ENCODE measurements at places on chromosomes 11 and 22. TPM values are rescaled to one million over a fixed set of nuclear protein-coding genes. Genes with fewer than 3 reads are reported as not detected.

Gene CARD18
- polyA plus RNA-seq, result not detected

DNA sequence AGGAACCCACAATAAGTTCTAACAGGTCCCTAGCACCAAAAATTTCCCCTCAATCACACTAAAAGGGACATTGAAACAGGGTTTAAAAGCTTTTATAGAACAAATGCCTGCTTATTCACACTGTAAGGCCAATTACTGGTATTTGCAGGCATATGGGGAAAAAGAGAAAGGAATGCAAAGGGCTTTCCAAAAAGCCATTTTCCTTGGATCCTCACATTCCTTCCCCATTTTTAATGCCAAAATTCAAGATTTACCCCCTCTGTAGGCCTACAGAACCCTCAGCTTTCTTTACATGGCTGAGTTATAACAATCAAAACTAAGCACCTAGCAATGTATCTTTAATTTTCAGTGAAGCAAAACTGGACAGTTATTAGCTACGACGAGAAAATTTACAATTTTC is 102.0 kb downstream of the SBF2 start:
- DNase-seq, result no peak

DNA sequence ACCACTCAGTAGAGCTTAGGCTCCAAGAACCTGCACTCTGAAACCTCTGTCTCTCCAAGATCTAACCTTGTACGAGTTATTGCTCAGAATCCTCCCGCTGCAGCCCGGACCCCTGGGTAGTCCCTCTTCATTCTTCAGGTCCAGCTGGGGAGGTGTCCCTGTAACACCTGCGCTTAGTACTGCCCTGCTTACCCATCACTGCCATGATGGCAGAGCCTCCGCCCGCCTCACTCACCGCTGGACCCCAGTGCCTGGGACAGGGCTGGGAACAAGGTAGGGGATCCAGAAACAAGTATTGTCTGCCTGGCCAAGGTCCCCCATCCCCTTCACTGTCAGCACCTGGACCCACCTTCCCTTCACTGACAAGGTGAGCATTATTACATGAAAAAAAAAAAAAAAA is 50.3 kb downstream of the THAP12 start:
- DNase-seq, result no peak

GRCh38 chr11:125663910-125664309 is 16.7 kb downstream of the ACRV1 start:
- no peak for DNase-seq

- DNase-seq, result no peak
These were observed 21.4 kb upstream of the STK33 start for GRCh38 chr11:8615291-8616032.

Gene POU2AF2
- 0.07 TPM for polyA plus RNA-seq

GRCh38 chr22:19921544-19922081 is 20.0 kb upstream of the COMT start:
- DNase-seq, result no peak

DNA sequence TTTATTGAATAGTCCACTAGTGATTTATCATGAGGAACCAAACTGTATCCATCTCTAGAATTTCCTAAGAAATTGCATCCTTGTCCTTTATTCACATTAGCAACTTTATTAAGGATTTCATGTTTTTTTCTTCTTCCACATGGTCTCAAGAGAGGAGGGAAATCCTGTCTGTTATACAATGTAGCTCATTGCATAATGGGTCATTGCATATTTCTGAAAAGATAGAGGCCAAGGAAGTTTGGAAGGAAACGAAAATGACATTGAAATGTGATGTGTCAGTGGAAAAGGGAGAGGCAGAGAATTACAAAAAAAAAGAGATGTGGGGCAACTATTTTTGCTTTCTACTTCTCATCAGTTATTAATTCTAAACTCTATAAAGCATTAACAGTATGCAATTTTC is 353.1 kb downstream of the METTL15 start:
- DNase-seq, result no peak

Measured in ovary (tissue), 10 donors.